ENCODE measurements at places on chromosomes 13 and 19.

- no peak for DNase-seq
Measured at GRCh38 chr19:34856052-34856451, 70.7 kb upstream of the ZNF30 start.

DNA sequence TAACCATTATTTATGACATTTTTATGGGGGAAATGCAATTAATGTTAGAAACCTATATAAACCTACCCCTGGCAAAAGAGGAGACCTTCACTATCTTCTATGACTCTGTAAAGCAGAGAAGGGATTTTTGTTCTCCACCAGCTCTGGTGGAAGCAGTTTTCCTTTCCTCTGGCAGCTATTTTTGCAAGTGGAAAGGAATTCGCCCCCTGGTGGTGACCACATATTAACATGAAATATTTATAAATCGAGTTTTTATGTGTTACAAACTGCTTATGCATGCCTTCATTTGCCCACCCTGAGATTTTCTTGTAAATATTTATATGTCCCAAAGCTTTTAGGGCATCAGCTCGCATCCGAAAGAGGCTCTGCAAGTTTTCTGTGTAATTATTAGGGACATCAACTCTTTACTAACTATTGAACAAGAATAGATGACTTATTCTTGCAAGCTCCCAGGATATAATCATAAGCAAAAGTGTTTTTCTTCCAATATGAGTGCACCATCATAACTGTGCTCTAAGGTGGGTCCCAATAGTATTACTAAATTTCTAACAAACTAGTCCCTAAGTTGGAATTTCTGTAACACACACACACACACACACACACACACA, 62.4 kb downstream of the SERTM1 start:
- DNase-seq: peak; percentile 67

DNA sequence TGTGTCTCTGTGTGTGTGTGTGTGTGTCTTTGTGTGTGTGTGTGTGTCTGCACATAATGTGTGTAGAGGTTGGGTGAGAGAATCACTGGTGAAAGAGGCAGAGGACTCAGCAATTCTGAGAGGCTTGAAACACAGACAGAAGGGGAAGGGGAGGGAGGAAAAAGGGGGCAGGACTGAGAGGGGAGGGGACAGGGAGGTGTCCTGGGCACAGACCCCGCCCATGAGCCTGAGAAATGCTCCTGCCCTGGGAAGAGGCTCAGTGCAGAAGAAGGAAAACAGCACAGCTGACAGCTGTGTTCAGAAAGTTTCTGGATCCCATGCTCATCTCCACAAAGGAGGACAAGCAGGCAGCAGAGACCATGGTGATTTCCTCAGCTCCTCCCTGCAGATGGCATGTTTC, 59.1 kb upstream of the CEACAM8 start:
- no peak for DNase-seq

DNA sequence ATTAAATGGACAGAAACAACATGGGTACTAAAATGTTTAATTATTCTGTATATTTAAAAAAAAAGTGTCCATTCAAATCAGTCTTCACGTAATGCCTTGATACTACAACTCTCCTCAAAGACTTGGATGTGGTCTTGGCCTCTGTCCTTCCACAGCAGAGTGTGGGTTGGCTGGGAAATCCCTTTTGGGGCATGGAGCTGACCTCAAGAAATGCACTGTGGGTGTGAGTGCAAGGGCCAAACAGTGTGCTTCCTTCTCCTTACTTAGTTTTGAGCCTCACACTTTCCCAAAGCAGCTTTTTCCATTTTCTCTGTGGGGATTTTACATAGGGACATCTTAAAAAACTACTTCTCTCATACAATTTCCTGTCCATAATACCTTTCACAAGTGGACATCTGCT, 607.4 kb downstream of the EFNB2 start:
- DNase-seq: no peak

DNA sequence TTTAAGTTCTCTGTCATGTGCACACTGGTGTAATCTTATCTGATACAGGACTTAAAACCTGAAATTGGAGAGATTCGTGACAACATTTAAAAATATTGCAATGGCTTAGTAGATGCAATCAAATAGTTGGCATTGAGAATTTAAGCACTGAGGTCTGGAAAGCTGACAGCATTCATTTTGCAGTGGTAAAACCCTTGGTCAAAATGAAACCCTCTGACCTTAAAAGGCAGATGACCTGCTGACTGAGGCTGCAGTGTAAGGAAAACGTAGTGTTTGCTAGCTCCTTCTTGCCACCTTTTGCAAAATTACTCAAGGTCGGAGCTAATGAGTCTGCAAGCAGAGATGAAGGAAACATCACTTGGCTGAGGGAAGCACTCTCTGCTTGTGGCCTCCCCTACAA, 150.6 kb downstream of the KCTD12 start:
- peak; percentile 19 for DNase-seq

GRCh38 chr13:31945202-31945961, 86.2 kb upstream of the FRY start:
- peak; percentile 96 for DNase-seq

DNA sequence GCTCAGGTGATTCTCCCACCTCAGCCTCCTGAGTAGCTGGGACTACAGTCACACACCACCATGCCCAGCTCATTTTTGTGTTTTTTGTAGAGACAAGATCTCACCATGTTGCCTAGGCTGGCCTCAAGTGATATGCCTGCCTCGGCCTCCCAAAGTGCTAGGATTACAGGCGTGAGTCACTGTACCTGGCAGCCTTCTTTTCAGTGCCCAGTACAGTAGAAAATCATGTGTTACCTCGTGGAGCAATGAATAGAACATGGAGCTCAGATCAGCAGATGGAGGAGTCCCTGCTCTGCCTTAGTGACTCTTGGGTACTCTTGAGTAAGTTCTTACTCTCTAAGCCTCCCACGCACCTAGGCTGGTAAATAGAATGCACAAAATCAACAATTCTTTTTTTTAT, 44.7 kb downstream of the THSD1 start:
- no peak for DNase-seq

- peak; percentile 74 for DNase-seq
Measured at GRCh38 chr19:9597027-9597426, 12.7 kb upstream of the ZNF121 start.

DNA sequence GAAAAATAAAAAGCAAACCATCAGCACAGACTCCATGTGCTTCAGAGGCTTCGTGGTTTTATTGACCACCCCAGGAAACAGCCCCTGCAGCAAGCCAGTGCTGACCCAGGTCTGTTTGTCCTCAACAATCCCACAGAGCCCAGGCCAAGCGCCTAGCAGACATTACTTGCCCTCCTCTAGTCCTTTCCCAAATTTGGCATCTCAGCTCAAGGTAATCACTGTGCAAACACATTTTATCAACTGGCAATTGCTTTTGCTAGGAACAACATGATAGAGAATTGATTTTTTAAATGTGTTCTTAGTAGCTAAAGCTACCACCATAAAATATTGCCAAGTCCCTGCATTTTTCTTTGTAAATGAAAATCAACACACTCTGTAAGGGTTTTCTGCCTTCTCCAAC, 121.8 kb downstream of the STOML3 start:
- no peak for DNase-seq

DNA sequence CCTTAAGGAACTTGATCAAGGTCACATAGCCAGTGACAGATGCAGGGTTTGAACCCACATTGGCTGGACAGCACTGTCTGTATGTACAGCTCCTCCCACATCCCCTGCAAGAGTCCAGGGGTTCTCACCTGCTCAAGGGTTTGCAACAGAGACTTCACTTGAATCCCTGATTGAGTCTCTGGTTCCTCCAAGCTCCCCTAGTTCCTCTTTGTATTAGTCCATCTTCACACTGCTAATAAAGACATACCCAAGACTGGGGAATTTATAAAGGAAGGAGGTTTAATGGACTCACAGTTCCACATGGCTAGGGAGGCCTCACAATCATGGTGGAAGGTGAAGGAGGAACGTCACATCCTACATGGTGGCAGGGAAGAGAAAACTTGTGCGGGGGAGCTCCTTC, 72.8 kb upstream of the CLDN10 start:
- DNase-seq: no peak

- peak; percentile 29 for DNase-seq
Measured at GRCh38 chr19:925087-925525, 729 bp upstream of the ARID3A start.

GRCh38 chr19:48963371-48964204, 1.5 kb upstream of the FTL start:
- DNase-seq: peak; percentile 68

DNA sequence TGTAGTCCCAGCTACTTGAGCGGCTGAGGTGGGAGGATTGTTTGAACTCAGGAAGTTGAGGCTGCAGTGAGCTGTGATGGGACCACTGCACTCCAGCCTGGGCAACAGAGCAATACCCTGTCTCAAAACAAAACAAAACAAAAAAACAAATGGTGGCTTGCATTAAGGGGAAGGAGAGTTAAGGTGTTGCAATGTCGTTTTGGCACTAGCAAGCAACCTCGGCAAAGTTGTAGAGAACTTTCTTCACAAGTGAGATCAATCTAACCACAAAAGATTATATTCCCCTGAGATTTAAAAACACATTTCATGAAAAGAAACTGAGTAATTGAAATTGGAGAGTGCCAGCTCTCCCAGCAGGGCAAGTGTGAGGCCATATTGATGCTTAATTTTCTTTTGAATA, 153.7 kb downstream of the KLF5 start:
- no peak for DNase-seq

DNA sequence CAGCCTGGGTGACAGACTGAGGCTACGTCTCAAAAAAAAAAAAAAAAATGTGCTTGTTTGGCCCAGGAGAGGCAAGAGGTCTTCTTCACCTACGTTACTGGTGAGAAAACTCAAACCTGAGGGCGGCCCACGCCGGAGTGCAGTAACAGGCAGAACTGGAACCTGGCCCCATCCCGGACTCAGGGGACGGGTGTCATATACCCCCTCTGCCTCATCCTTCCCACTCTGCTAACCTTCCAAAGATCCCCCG, 414 bp upstream of the ADAT3 start:
- no peak for DNase-seq

DNA sequence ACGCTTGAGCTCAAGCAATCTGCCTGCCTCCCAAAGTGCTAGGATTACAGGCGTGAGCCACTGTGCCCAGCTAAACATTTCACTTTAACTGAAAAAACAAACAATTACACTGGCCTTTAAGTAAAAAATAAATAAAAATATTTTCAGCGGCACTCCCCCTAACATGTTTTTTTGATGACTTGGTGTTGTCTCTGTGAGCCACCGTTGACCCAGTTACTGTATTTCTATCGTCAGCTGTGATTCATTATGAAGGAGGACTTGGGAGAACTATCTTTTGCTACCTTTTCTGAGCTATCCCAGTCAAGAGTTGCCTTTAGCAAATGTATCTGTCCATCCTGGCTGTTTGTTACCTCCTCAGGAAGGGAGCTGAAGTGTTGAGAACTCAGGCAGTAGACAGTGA, 18.5 kb upstream of the C19orf33 start:
- DNase-seq: peak; percentile 51

DNA sequence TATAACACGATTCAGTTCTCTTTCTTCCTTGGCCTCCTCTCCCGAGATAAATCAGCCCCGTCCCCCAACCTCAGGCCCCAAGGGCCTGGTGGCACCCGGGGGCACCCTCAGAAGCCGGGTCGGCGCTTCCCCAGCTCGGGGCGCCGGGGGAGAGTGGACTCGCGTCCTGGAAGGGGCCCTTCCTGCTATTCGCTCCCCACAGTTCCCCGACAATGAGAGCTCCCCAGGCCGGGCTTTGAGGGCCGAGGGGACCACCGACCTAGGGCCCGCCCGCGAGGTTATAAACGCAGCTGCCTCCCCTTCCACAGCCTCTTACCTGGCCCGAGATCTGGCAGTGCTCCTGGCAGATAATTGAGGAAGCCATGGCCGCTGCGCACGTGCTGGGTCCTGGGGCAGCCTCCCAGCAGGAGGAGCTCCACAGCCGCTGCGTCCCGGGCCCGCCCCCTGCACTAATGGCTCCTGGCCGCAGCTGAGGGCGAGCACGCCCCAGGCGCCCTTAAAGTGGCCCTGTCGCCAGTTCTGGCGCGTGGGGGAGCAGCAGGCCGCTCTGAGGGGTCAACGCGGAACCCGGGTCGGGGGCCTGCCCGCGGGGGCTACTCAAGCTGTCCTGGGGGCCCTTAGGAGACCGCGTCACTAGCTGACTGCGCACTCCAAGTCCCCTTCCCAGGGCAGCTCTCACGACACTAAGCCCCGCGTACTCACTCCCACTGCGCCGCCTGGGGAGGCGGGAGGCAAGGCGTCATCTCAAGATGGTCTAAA, at the start of gene SOHLH2:
Gene SOHLH2, minus strand, starts transcription at position 394 of the 759 bp plus-strand sequence. Its CDS starts 30 bp downstream, at position 364.
- DNase-seq: no peak

GRCh38 chr13:25727250-25727649, 324.6 kb downstream of the SHISA2 start:
- no peak for DNase-seq

DNA sequence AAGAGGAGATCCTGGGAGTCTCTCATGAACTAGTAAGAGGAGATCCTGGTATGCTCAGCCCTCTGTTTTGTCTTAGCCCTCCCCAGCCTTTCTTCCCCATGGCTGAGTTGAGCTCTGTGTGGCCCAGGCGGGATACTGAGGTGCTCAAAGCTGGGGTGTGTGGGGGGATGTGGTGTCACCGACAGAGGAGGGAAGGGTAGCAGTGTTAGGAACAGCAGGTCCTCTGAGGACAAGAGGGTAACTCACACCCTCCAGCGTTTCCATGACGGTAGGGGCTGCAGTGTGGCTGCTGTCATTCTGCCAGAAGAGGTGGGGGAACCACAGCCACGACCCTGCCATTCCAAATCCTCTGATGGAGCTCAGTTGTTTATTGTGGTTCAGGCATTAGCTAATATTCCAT, 691 bp downstream of the KIR2DL4 start:
- DNase-seq: no peak

GRCh38 chr13:99280166-99280565, 22.0 kb upstream of the GPR18 start:
- DNase-seq: peak; percentile 85

- no peak for DNase-seq
Measured at GRCh38 chr13:48586591-48587103, 53.8 kb upstream of the RCBTB2 start.

- DNase-seq: peak; percentile 61
Measured at GRCh38 chr19:48348045-48348444, 15.7 kb downstream of the TMEM143 start.

GRCh38 chr13:53807251-53807834, 778.7 kb downstream of the OLFM4 start:
- no peak for DNase-seq

- no peak for DNase-seq
Measured at GRCh38 chr19:18896421-18896841, 473 bp upstream of the CERS1 start.

DNA sequence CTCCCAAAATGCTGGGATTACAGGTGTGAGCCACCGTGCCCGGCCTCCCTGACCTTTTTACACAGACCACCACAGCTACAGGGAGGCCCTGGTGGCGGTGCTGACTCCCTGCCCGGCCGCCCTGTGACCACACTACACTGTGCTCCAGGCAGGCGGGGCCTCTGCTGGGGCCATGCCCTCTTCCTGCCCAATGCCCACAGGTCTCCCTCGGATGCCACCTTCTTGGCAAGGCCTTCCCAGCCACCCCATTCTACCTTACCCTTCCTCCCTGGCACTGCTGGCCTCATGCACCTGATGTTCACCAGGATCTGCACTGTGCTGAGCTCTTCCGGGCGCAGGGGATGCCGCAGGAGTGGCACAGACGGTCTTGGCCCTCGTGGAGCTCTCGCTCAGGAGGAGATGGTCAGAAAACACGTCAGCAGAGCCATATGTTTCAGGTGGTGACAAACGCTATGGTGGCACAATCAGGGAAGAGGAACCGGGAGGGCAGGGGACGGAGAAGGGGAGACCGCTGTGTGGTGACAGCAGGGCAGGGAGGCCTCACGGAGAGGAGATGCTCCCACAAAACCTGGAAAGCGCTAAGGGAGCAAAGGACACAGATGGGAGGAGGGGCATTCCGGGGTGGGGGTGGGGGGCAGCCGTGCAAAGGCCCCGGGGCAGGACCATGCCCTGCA, 4.1 kb downstream of the PIP5K1C start:
- DNase-seq: no peak

GRCh38 chr19:8404391-8405151, 8.5 kb upstream of the MARCHF2 start:
- no peak for DNase-seq
